HCT116 (cell line): ENCODE measurements at places on chromosomes 6 and 20. TPM values are rescaled to one million over a fixed set of nuclear protein-coding genes. Genes with fewer than 3 reads are reported as not detected.

Gene CD24
- total RNA-seq, result 7.3 TPM

Gene EEF1A2
- 454 TPM for total RNA-seq

Gene SHLD1
- 2.4 TPM for total RNA-seq

- no peak for DNase-seq
These were observed 3.8 kb upstream of the EEF1A2 start for GRCh38 chr20:63502671-63503172.

- DNase-seq, result no peak
These were observed 88.4 kb upstream of the CEP85L start for GRCh38 chr6:118739696-118740353.

GRCh38 chr6:168638468-168639271, 197.7 kb downstream of the SMOC2 start:
- no peak for DNase-seq

GRCh38 chr20:14470231-14470899, 133.0 kb upstream of the FLRT3 start:
- DNase-seq, result no peak

DNA sequence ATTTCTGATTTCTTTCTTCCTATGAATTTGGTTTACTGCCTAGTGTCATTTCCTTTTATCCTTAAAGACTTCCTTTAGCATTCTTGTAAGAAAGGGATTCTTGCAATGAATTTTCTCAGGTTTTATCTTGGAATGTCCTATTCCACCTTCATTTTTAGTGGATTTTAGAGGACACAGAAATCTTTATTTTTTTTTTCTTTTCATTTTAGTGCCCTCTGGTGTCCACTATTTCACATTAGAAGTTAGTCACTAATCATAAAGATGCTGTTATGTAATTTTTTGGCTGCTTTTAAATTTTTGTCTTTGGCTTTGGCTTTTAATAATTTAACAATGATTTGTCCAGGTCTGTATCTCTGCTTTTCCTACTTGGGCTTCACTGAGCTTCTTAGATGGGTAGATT, 28.1 kb downstream of the LMBRD1 start:
- DNase-seq, result no peak

GRCh38 chr6:10140136-10140535, 274.7 kb downstream of the TFAP2A start:
- DNase-seq, result no peak

- DNase-seq, result no peak
These were observed at the start of gene SNAP91 for GRCh38 chr6:83708970-83709747. TSS of gene SNAP91 (minus strand) at chr6:83709101. CDS start at chr6:83707927, 1,174 bp downstream.

DNA sequence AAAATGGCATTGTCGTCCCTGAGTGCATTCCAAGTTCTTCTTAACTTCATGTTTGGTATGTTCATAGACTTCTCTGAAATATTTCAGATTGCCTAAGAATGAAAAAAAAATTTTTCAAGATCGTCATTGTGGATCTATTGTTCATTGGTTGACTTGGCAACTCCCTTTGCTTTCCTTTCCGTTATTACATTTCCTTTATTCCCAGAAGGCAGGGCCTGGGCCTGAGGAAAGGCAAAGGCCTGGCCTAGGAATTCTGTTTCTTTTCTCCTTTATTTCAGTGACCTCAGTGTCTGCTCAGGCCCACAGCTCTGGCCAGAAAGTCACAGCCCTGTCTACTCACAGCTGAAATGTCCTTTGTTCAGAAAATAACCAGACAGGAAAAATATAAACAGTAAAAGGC, 401.6 kb upstream of the PLCB4 start:
- no peak for DNase-seq

- no peak for DNase-seq
These were observed 87.0 kb downstream of the YTHDF1 start for GRCh38 chr20:63128956-63129355.

DNA sequence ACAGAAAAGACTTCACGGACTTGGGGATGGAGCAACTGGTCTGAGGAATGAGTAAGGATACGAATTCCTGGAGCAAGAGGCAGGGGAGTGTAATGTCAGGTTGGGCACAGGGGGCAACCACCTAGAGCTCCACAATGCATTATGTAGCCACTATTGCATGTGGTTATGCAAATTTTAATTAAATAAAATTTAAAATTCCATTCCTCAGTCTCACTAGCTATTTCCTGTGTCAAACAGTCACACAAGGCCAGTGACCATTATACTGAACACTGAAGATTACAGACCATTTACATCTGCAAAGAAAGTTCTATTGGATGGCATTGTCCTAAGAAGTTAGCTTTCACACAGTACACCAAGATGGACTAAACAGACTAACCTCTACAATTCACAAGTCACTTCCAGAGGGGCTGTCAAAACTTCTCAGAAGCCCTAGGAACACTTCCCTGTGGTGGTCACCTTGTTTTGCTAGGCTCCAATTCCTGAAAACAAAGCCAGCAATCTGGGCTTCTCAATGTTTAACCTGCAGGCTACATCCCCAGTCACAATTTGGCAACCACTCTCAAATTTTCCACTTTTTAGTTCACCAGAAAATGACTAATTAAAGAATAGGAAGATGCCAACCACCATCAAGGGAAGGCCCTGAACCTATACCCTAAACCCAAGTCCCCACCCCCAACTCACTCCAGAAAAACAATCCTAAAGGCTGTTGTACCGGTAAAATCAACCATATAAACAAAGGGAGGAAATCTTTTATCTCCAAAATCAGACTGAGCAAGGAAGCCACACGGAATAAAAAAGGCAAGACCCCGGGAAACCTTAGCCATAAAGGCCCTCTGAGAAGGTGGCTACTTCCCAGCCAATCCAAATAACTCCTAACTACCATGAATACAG, 34.2 kb upstream of the C20orf203 start:
- DNase-seq, result no peak

- DNase-seq, result no peak
These were observed 6.1 kb downstream of the SRXN1 start for GRCh38 chr20:646868-647233.

- no peak for DNase-seq
These were observed 52.4 kb upstream of the RNF24 start for GRCh38 chr20:4067600-4068261.

DNA sequence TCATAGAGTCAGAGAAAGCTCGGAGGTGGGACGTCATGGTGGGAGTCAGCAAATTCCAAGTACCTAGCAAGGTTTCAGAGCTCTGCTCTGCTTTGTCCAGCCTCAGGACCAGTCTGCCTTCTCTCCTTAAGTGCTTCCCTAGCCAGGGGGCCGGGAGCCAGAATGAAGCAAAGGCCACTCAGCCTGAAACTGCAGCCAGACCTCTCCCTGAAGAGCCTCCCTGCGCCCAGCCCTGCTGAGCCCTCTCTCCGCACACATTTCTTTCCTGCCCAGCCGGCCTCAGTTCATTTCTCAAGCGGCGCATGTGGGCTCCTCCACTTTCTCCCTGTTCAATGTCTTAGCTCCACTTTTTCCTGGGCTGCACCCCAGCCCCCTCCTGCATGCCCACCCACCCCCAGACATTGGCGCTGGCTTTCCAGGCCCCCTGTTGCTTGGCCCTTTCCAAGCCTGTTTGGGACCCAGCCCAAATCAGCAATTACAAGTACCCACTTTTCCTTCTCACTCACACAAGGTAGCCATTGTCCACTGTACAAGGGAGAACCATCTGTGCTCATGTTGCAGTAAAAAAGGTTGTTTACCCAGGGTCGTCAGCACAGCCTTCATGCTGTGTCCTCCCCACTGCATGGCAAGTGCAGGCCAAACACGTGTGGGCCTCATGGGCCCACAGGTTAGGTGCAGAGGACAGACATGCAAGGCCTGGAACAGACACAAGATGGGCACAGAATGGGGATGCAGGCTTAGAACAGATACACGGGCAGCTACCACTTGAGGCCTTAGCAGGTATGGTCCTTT, 147.1 kb downstream of the MRPL14 start:
- DNase-seq, result no peak

GRCh38 chr20:58585753-58586540, 65.1 kb upstream of the STX16 start:
- no peak for DNase-seq

DNA sequence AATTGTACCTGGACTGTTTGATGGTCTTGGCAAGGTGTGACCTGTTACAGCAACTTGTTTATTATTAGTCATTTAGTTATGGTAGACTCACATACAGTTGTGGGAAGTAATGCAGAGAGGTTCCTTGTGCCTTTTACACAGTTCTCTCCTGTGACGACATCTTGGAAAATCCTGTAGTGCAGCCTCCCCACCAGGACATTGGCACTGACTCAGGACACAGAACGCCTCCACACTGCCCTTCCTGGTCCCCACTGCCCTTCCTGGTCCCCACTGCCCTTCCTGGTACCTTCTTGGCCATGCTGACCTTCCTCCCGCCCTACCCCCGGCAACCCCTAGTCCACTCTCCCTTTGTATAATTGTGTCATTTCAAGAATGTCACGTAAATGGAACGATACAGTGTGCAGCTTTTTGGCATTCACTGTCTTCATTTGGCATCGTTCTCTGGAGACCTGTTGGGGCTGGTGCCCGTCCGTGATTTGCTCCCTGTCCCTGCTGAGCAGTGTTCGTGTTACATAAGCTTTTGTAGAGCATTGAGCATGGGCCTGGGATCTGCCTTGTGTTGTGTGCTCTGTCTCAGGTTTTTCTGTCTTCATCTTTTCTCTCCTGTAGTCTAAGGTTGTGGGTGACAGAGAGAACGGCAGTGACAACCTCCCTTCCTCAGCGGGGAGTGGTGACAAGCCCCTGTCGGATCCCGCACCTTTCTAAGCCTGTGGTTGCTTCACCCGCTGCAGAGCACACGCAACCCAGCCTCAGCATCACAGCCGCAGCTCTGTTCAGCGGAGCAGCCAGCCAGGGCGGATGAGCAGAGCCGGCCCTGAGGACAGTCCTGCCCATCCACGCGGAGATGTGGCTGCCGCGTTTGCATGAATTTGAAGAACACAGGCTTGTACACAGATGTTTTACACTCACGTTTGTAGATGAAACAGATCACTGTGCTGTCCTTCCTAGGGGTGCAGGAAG, 5.4 kb upstream of the DNAJC5 start:
- DNase-seq, result no peak

GRCh38 chr20:10329387-10330005, 104.5 kb downstream of the MKKS start:
- no peak for DNase-seq

DNA sequence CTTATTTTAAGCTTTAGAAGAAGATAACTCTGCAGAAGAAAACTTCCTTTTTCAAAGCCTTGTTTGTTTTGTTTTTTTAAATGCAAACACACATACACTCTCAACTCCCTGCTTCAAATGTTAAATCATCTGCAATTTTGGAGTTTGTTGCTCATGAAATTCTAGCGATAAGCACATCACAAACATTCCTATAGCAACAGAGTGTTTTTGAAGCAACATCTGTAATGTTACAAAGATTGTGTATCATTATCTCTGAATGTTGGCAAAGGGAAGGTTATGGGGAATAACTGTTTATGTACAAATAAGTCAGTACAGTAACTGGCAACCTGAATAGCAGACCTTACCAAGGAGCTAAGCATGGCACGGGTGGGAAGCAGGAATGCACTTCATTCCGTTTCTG, 84.8 kb upstream of the MRPS10 start:
- DNase-seq, result no peak

DNA sequence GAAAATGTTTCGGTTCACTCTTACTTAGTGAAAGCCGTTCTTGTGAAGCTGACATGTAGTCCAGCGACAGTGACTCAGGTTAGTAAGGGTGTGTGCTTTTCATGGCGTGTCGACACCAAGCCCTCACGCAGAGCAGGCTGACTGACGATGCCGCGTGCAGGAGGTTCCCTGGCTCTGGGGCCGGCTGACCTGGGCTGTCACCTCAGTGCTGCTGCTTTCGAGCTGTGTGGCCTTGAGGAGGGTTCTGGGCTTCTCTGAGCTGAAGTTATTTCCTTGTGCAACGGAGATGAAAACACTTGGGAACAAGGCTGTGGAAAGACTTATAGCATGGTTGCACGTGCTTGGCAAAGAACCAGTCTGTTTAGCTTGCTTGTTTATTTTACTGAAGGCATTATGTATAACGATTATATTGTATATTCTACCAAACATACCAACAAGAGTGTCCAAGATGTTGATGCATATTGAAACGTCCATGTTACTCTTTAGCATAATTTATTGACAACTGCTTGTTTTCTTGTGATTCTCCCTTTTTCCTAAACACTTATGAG, 59.2 kb downstream of the PHACTR3 start:
- no peak for DNase-seq

DNA sequence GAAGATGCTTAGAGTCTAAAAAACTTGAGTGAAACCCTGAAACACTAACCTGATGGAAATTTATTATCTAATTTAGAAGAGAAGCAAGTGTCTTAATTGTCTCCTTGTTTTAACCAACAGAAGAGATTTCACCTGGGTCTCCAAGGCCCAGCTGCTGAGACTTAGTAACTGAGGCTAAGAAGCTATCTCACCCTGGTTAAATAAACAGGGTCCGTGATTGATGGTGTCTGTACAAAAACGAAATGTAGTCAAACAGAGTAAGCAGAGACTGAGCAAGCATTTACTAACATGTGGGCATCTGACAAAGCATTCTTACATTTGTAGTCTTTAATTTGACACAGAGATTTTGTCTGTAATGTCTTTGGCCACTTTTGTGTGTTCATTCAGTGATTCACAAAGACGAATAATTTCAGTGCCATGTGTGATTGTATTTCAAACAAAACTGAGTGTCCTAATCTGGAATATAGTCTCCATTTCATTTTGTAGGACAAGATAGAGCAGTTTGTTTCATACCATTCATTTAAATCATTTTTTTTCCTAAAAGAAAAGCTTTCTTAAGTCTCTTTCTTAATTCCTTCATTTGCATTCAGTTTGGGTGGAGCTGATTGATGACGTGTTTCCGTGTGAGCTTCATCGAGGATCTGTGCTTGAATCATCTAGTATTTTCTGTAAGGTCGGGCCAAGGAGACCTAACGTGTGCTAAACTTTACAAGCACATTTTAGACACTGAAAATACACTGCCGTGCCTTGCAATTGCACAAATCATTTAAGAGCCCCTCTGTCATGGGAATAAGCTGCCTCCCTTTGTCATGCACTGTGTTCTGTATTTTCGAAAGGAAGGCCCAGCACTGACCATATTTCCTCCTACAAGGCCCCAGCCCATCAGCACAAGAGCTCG, 170.6 kb upstream of the QKI start:
- DNase-seq, result no peak

- no peak for DNase-seq
These were observed 64.8 kb downstream of the SYNJ2 start for GRCh38 chr6:158046201-158047126.

DNA sequence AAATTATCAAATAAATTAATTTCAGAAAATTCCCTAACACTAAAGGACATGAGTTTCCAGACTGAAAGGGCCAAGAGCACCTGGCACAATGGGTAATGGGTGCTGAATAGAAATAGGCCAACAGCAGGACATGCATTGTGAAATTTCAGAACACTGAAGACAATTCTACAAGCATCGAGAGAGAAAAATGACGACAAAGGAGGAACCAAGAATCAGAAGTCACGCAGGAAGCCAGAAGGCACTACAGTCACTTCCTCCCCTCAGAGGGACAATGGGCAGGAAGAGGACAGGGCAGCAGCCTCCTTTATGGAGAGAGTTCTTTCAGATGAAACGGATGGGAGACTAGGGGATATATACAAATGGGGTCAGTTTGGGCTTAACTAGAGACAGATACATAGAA, 29.6 kb downstream of the PCNA start:
- no peak for DNase-seq
